ENCODE measurements at places on chromosomes 13 and 19.

- peak; percentile 73 for DNase-seq
Observed at GRCh38 chr19:572743-573518, 535 bp downstream of the BSG start.

DNA sequence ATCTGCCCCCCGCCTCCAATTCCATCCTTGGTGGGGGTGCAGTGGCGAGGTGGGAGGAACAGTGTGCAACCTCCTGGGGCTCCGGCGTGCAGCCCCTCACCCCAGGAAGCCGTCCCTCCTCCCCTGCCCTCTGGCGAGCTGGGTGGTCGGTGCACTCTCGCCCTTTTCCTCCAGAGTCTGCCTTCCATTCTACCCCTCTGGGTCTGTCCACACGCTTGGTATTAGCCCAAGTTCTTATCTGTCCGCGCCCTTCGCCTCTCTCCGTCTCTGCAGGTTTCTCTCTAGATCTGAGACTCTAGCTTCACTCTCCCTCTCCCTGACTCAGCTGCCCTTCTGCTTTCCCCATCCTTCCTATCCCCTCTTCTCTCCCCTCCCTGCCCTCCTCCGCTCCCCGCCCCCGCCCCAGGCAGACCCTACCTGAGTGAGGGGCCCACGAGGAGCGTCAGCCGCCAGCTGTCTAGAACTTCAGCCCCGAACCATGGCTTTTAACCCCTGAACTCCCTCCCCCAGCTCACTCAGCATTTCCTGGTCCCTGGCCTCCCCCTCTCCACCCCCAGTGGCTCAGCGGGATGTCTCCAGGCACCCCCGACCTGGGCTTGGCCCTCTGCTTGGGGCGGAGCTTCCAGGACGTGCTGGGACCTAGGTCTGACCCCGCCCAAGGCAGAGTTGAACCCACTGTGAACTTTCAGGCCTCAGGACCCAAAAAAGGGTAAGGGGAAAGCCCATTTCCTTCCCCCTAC is 499 bp upstream of the KLK13 start:
- DNase-seq = no peak

GRCh38 chr13:46211116-46211482 is 629 bp upstream of the LRRC63 start:
- DNase-seq = no peak

- no peak for DNase-seq
Observed at GRCh38 chr13:99059498-99060075, 81.7 kb upstream of the DOCK9 start.

- no peak for DNase-seq
Observed at GRCh38 chr13:100139817-100140216, 50.9 kb downstream of the PCCA start.

- DNase-seq = no peak
Observed at GRCh38 chr13:81568824-81569223, 1227.9 kb upstream of the SPRY2 start.

- no peak for DNase-seq
Observed at GRCh38 chr13:91960947-91961346, 562.5 kb downstream of the GPC5 start.

GRCh38 chr19:46303691-46304397 is 7.0 kb downstream of the HIF3A start:
- peak; percentile 30 for DNase-seq

GRCh38 chr13:113902986-113903775 is 39.3 kb upstream of the GAS6 start:
- no peak for DNase-seq

DNA sequence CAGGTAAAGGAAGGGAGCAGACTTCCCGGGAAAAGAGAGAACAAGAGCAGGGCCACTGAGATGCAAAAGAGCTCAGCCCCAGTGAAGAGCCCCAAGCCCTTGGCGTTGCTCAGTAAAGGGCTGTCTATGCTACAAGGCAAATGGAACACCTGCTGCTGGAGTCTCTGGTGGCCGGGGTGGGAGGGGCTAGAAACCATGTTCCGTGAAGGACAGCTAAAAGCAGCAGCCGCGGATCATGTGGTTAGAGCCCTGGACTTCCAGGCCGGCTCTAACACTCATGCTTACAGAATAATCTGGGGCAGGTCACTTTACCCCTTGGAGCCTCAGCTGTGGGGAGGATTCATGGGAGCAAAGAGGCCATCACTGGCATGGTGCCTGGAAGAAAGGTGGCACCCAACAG is 17.8 kb downstream of the POU2F2 start:
- DNase-seq = peak; percentile 37

GRCh38 chr19:1360818-1361461 is 22.8 kb upstream of the NDUFS7 start:
- DNase-seq = no peak

DNA sequence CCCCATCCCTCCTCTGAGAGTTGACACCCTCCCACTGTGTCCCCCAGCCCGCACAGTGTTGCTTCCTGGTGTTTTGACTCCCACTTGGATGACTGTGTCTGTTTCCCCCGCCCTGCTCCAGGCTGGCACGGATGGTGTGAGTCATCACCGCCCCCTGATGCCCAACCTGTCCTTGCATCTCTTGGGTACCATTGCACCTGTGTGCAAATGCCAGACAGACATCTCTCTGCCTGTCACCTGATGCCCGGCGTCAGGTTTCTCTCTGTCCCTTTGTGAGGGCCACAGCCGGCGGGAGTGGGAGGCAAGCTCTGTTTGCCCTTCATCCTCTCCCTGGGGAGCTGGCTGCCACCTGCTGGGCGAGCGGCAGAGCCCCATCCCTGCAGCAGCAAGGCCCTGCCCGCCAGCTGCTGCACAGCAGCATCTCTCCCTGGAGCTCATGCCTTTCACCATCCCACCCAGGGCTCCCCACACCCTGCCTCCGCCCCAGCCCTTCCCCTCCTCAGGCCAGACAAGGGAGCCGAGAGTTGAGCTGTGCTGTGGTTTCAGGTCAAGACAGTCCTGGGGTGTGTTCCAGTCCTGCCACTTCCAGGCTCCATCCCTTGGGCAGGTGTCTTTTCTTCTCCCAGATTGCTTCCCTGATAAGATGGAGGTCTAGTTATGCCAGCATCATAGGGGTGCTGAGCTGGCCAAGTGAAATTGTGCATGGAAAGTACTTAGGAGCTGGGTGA is 29.7 kb downstream of the NKPD1 start:
- no peak for DNase-seq

- DNase-seq = no peak
Observed at GRCh38 chr19:16326401-16327168, 2.0 kb downstream of the KLF2 start.

DNA sequence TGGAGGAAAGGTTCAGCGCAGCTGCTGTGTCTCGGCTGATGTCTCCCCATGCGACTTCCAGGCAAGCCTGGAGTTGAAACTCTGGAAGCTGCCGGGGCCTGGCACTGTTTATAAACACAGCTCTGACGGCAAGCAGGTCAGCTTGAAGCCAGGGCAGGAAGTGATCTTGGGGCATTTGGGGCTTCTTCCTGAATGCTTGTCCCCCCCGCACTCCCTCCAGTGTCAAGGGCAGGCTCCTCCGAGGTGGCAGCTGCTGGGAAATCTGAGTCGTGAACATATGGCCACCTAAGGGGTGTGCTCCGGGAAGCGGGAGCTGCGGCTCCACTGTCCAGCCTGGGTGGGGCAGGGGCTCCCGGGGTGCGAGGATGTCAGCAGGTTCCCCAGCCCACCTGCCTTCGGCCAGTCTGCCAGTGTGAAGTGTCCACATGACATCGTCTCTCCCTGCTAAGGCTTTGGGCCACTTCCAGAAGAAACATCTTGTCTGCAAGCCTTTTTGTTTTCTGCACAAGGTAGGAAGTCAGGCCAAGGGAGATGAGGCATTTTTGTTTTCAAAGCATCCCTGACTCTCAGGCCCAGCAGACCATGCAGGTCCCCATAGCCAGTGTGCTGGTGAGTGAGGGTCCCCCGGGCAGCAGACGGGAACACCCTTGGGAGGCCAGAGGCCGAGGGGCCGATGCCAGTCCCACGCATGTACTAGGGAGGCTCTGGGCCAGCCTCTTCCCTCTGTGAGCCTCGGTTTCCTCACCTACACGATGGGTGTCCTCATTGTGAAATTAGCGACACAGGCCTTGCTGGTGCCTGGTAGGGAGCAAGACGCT is 2.7 kb downstream of the PIAS4 start:
- DNase-seq = no peak

DNA sequence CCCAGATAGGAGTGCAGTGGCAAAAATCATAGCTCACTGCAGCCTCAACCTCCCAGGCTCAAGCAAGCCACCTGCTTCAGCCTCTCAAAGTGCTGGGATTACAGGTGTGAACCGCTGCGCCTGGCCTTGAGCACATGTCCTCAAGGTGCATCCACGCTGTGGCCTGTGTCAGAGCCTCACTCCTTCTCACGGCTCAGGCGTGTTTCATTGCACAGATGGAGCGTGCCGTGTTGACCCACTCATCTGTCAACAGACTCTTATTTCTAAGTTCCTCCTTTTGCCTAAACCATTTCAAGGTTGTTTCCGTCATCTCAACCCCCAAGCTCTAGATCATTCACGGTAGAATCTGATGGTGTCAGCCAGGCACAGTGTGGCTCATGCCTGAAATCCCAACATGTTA is 28.2 kb downstream of the ATP8B3 start:
- DNase-seq = no peak

GRCh38 chr13:52651897-52652195 is 790 bp upstream of the SUGT1 start:
- DNase-seq = no peak

DNA sequence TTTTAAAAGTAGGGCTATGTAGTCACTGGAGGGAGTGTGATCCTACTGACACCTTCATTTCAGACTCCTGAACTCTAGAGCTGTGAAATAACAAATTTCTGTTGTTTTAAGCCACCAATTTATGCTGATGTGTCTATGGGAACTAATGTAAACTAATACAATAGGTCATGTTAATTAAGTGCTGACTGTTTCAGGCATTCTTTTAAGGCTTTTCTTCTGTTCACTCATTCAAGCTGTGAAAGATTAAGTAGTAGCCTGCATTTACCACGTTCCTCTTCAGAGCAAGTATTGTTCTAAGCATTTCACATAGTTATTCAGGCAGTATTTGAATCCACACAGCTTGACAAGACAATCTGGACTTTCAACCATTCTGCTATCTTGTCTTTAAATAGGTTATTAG is 1135.0 kb downstream of the SLITRK1 start:
- DNase-seq = no peak

DNA sequence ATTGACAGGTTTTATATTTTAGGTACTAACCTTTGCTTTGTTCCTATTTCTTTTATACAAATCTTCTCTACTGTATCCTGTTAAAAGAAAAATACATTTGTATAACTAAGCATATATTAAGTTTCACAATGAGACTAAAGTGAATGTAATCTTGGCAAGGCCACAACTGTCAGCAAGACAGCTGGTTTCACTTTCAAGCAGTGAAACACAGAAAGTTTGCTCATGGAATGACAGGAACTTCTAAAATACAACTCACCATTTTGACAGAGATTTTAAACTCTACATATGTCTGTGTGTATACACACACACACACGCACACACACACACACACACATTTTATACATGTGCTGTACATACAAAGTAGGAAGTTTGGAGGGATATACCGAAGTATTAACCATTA is 53.3 kb downstream of the PARP4 start:
- no peak for DNase-seq

GRCh38 chr13:84192125-84192524 is 309.9 kb upstream of the SLITRK1 start:
- no peak for DNase-seq

- DNase-seq = peak; percentile 87
Observed at GRCh38 chr13:52850396-52851136, 2.1 kb upstream of the PCDH8 start.

DNA sequence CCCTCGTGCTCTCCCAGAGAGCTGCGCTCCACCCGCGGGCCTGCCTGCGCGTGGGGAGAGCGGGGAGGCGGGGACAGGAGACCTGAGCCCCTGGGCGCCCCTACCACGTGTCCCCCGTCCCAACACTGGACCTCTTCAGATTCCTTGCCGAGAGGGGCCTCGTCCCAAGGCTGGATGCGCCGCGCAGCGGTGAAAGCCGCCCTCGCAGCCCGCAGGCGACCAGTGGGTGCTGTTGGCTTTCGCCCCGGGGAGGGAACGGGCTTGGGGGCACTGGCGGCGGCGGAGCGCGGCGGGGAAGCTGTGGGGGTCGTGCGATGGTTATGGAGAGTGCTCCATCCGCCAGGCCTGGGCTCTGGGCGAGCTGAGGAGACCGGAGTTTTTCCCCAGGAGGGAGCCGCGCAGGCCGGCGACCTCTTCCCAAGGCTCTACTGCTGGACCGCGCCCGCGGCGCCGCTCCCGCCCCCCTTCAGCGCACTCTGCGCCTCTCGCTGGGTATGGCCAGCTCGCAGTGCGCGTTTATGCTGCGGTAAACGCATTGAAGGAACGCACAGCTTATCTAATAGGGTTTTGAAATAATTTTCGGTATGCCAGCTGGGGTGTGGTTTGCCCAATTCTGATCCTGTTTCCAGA is 17.2 kb upstream of the RNF17 start:
- no peak for DNase-seq

GRCh38 chr13:21753117-21753729 is 82.3 kb downstream of the FGF9 start:
- DNase-seq = no peak

- DNase-seq = no peak
Observed at GRCh38 chr19:15126131-15126910, 19.1 kb downstream of the SYDE1 start.

GRCh38 chr13:41099986-41100385 is 32.6 kb downstream of the KBTBD6 start:
- no peak for DNase-seq

- DNase-seq = no peak
Observed at GRCh38 chr19:48444936-48445200, 915 bp upstream of the GRWD1 start.

GRCh38 chr13:57899096-57899495 is 267.6 kb downstream of the PCDH17 start:
- DNase-seq = no peak

- no peak for DNase-seq
Observed at GRCh38 chr19:19661675-19662251, 1.7 kb downstream of the ATP13A1 start.

- no peak for DNase-seq
Observed at GRCh38 chr19:23956051-23956450, 41.4 kb downstream of the ZNF726 start.

DNA sequence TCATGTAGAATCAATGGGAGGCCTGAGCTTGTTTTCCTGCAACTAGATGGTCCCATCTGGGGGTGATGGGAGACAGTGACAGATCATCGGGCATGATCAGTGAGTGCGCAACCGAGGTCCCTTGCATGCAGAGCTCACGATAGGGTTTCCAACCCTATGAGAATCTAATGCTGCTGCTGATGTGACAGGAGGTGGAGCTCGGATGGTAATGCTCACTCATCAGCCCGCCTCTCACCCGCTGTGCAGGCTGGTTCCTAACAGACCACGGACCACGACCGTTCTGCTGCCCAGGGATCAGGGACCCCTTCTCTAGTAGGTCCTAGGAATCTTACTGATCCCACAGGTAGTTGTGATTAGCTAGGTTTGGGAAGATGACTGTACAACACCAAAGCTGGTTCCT is 23.5 kb upstream of the GARRE1 start:
- DNase-seq = no peak
